Tibial nerve (tissue), 4 donors: ENCODE measurements at places on chromosomes 16 and 17.

- no peak overlapping the region for H3K4me3 ChIP-seq
- no peaks in the 10 kb centered on the region for H3K36me3 ChIP-seq
- H3K27ac ChIP-seq: no peak overlapping the region
- no peak for DNase-seq
- H3K27me3 ChIP-seq: no peaks in the 10 kb centered on the region
- H3K4me1 ChIP-seq: peaks cover 6% of the 10 kb centered on the region
These were observed 4.2 kb upstream of the CORO7 start for GRCh38 chr16:4420505-4421105.

GRCh38 chr16:2339521-2340484 is 725 bp downstream of the ABCA3 start:
- DNase-seq: no peak
- H3K4me3 ChIP-seq: peak overlapping the region; percentile 57
- H3K27ac ChIP-seq: no peak overlapping the region
- no peaks in the 10 kb centered on the region for H3K36me3 ChIP-seq

GRCh38 chr17:17682737-17683680 is 1.8 kb downstream of the RAI1 start:
- peak overlapping the region; percentile 97 for H3K27ac ChIP-seq
- H3K27me3 ChIP-seq: no peaks in the 10 kb centered on the region
- no peaks in the 10 kb centered on the region for H3K4me1 ChIP-seq
- H3K36me3 ChIP-seq: no peaks in the 10 kb centered on the region

DNA sequence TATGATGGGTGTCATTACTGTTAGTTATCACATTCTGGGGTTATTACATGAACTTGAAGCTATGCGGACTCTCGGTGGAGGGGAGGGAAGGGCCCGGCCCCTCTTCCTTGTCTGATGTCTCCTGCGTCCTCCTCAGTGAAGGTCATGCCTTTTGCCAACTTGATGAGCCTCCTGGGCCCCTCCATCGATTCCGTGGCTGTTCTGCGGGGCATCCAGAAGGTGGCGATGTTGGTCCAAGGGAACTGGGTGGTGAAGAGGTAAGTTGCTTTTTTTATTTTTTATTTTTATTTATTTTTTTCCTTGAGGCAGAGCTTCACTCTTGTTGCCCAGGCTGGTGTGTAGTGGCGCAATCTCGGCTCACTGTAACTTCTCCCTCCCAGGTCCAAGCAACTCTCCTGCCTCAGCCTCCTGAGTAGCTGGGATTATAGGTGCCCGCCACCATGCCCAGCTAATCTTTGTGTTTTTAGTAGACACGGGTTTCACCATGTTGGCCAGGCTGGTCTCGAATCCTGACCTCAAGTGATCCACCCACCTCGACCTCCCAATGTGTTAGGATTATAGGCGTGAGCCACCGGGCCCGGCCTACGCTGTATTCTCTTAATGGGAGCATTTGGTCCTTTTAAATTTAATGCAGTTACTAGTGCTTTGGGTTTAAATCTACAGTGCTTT is 21.6 kb downstream of the POLR3E start:
- no peaks in the 10 kb centered on the region for H3K27me3 ChIP-seq
- no peaks in the 10 kb centered on the region for H3K36me3 ChIP-seq
- no peaks in the 10 kb centered on the region for H3K4me1 ChIP-seq
- no peak overlapping the region for H3K27ac ChIP-seq
- DNase-seq: peak; percentile 21

GRCh38 chr16:1858189-1858865 is 13.6 kb downstream of the MEIOB start:
- no peaks in the 10 kb centered on the region for H3K27me3 ChIP-seq
- H3K27ac ChIP-seq: no peak overlapping the region
- H3K36me3 ChIP-seq: no peaks in the 10 kb centered on the region
- no peak overlapping the region for H3K4me3 ChIP-seq

DNA sequence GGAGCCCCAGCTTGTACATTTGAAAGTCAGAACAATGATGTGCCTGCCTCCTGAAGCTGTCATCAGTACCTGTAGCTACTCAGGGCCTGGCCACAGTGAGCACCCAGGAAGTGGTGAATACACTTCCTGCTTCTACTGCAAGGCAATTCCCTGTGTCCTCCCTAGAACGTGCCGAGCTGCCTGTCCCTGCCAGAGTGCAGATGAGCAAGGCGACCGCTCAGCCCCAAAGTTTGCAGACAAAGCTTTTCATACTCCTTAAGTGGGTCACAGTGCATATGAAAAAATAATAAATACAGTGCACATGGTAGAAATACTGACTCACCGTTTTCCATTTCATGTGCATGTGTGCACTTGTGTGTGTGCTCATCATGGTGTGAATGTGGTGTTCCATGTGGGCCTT is 77.3 kb downstream of the MPRIP start:
- H3K4me3 ChIP-seq: no peak overlapping the region
- no peaks in the 10 kb centered on the region for H3K36me3 ChIP-seq
- H3K4me1 ChIP-seq: peaks cover 45% of the 10 kb centered on the region
- H3K27ac ChIP-seq: peak overlapping the region; percentile 51
- no peak for DNase-seq
- no peaks in the 10 kb centered on the region for H3K27me3 ChIP-seq

- no peaks in the 10 kb centered on the region for H3K4me1 ChIP-seq
- no peak overlapping the region for H3K4me3 ChIP-seq
- H3K27me3 ChIP-seq: no peaks in the 10 kb centered on the region
- DNase-seq: no peak
These were observed 38.8 kb upstream of the PHOSPHO1 start for GRCh38 chr17:49269356-49269755.

DNA sequence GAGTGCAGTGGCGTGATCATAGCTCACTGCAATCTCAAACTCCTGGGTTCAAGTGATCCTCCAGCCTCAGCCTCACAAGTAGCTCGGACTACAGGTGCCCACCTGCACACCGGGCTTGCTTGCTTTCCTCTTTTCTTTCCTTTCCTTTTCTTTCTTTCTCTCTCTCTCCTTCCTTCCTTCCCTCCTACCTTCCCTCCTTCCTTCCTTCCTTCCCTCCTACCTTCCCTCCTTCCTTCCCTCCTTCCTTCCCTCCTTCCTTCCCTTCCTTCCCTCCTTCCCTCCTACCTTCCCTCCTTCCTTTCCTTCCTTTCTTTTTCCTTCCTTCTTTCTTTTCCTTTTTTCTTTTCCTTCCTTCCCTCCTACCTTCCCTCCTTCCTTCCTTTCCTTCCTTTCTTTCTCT is 225.5 kb downstream of the MRTFB start:
- H3K4me1 ChIP-seq: peaks cover 14% of the 10 kb centered on the region
- H3K4me3 ChIP-seq: no peak overlapping the region
- H3K27ac ChIP-seq: no peak overlapping the region
- H3K36me3 ChIP-seq: no peaks in the 10 kb centered on the region
- no peaks in the 10 kb centered on the region for H3K27me3 ChIP-seq

DNA sequence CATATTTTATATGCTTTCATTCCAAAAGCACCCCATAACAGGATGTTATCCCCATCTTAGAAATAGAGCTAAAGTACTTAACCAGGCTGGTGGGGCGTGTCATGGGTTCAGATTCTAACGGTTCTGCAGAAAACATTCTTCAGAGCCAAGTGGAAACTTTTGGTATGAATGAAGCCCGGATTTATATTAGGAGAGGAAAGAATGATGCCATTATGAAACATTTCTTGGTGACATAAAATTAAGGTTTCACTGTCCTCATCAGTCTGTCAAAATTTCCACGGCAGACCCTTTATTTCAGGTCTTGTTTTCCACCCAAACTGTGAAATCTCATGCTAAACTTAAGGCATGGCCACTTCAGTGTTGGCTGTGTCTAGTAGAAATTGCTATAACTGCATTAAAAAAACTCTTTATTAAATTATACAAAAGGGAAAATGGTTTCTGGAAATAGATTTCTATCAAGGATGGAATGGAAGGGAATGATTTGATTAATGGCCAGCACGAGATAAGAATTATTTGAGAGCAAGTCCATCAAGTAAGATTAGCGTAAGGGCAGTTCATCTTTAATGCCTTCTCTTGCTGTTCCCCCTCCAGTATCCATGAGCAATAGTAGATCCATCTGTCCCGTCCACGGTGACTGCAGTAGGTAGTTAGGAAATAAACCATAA is 11.7 kb downstream of the PRKCA start:
- H3K36me3 ChIP-seq: no peaks in the 10 kb centered on the region
- H3K27me3 ChIP-seq: no peaks in the 10 kb centered on the region
- H3K27ac ChIP-seq: no peak overlapping the region

DNA sequence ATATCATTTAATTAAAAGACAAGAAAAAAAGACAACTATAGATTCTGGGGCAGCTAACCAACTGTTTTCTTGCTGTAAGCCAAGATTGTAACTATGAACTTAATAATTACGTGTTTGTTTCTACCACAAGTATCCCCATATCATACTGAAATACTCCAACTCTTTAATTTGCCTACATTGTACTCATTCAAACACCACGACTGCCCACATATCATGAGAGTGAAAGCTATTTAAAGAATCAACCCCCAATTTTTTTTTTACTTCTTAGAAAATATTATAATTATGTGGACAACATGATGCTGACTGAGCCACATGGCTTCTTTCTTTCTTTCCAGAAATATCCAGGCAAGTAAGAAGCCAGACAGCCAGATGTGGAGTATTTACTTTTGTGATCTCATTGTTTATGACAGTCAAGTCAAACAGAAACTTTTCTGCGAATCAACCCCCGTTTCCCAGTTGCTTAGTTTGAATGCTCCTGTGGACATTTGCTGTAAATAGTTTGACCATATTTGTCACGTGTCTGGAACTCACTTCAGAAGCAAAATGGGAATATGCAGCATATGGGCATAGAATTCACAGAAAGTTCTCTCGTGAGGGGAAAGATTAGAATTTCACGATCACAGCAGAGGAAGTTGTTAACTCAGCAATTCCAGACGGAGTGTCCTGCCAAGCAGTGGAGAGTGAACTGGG is 126.8 kb upstream of the PSMD7 start:
- no peak overlapping the region for H3K27ac ChIP-seq
- no peak for DNase-seq
- H3K4me1 ChIP-seq: no peaks in the 10 kb centered on the region
- H3K27me3 ChIP-seq: no peaks in the 10 kb centered on the region

GRCh38 chr16:2971134-2971984 is 2.2 kb downstream of the PAQR4 start:
- DNase-seq: no peak
- no peak overlapping the region for H3K27ac ChIP-seq
- H3K27me3 ChIP-seq: no peaks in the 10 kb centered on the region
- peaks cover 28% of the 10 kb centered on the region for H3K36me3 ChIP-seq

GRCh38 chr17:56497132-56497531 is 96.4 kb upstream of the NOG start:
- no peaks in the 10 kb centered on the region for H3K36me3 ChIP-seq
- no peak overlapping the region for H3K27ac ChIP-seq
- DNase-seq: no peak
- H3K4me3 ChIP-seq: no peak overlapping the region
- H3K27me3 ChIP-seq: no peaks in the 10 kb centered on the region
- H3K4me1 ChIP-seq: peaks cover 13% of the 10 kb centered on the region

GRCh38 chr17:78249818-78250806 is 18.7 kb downstream of the TMEM235 start:
- no peak overlapping the region for H3K4me3 ChIP-seq
- H3K36me3 ChIP-seq: no peaks in the 10 kb centered on the region
- H3K27ac ChIP-seq: no peak overlapping the region
- H3K27me3 ChIP-seq: no peaks in the 10 kb centered on the region
- DNase-seq: no peak

DNA sequence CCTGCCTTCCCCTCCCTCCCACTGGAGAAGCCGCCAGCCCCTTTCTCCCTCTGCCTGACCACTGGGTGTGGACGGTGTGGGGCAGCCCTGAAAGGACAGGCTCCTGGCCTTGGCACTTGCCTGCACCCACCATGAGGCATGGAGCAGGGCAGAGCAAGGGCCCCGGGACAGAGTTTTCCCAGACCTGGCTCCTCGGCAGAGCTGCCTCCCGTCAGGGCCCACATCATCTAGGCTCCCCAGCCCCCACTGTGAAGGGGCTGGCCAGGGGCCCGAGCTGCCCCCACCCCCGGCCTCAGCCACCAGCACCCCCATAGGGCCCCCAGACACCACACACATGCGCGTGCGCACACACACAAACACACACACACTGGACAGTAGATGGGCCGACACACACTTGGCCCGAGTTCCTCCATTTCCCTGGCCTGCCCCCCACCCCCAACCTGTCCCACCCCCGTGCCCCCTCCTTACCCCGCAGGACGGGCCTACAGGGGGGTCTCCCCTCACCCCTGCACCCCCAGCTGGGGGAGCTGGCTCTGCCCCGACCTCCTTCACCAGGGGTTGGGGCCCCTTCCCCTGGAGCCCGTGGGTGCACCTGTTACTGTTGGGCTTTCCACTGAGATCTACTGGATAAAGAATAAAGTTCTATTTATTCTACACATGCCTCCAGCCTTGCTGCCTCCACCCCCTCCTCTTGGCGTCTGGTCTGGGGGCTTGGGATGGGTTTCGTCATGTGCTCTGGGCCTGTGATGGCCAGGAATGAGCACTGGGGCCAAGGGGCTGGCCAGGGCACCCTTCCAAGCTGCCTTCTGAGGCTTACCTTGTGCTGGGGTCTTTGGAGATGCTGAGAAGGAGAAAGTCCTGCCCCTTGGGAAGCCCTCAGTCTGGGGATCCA is 7.3 kb downstream of the GJD3 start:
- no peaks in the 10 kb centered on the region for H3K27me3 ChIP-seq
- peak overlapping the region; percentile 75 for H3K27ac ChIP-seq
- no peak overlapping the region for H3K4me3 ChIP-seq
- no peaks in the 10 kb centered on the region for H3K36me3 ChIP-seq

GRCh38 chr17:17325816-17326215 is 22.6 kb downstream of the NT5M start:
- H3K36me3 ChIP-seq: no peaks in the 10 kb centered on the region
- H3K4me1 ChIP-seq: no peaks in the 10 kb centered on the region
- no peak overlapping the region for H3K4me3 ChIP-seq
- no peaks in the 10 kb centered on the region for H3K27me3 ChIP-seq
- H3K27ac ChIP-seq: no peak overlapping the region

DNA sequence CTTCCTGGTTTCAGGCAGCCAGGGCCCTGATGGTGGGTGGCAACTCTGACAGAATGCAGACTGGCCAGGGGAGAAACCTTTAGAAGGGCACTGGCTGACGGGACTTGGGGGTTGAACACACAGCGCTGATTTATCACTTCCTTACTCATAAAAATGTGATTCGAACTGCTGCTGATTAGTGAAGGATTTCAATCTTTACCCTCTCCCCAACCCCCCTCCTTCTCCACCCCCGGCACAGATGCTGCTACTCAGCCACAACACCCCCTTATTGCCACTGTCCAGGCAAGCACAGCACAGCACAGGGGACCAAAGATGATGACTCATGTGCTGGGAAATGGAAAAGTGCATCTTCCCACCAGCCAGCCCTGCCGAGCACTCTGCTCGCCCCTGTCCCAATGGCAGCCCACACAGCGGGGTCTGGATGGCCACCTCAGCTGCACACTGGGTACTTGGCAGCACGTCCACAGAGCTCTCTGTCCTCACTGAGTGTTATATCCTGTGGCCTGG is 70.1 kb downstream of the SMG6 start:
- peak overlapping the region; percentile 45 for H3K27ac ChIP-seq
- no peaks in the 10 kb centered on the region for H3K27me3 ChIP-seq
- no peaks in the 10 kb centered on the region for H3K36me3 ChIP-seq
